ENCODE measurements at places on chromosomes 7 and 10. TPM values are rescaled to one million over a fixed set of nuclear protein-coding genes. Genes with fewer than 3 reads are reported as not detected.
A peak's percentile ranks its signal among the peaks of the same experiment; 100 is the strongest.

- no peaks in the 10 kb centered on the region for H3K27me3 ChIP-seq
- H3K4me1 ChIP-seq, result peaks cover 46% of the 10 kb centered on the region
- no peak overlapping the region for H3K4me3 ChIP-seq
- no peaks in the 10 kb centered on the region for H3K36me3 ChIP-seq
- peak overlapping the region; percentile 35 for H3K27ac ChIP-seq
Observed at GRCh38 chr10:124677749-124678556, 66.2 kb downstream of the FAM53B start.

The RBM17 gene
- 145 TPM for polyA plus RNA-seq

GRCh38 chr7:19080093-19080492, 37.3 kb downstream of the TWIST1 start:
- no peak overlapping the region for H3K27ac ChIP-seq
- H3K4me3 ChIP-seq, result no peak overlapping the region
- H3K36me3 ChIP-seq, result no peaks in the 10 kb centered on the region
- H3K27me3 ChIP-seq, result no peaks in the 10 kb centered on the region

DNA sequence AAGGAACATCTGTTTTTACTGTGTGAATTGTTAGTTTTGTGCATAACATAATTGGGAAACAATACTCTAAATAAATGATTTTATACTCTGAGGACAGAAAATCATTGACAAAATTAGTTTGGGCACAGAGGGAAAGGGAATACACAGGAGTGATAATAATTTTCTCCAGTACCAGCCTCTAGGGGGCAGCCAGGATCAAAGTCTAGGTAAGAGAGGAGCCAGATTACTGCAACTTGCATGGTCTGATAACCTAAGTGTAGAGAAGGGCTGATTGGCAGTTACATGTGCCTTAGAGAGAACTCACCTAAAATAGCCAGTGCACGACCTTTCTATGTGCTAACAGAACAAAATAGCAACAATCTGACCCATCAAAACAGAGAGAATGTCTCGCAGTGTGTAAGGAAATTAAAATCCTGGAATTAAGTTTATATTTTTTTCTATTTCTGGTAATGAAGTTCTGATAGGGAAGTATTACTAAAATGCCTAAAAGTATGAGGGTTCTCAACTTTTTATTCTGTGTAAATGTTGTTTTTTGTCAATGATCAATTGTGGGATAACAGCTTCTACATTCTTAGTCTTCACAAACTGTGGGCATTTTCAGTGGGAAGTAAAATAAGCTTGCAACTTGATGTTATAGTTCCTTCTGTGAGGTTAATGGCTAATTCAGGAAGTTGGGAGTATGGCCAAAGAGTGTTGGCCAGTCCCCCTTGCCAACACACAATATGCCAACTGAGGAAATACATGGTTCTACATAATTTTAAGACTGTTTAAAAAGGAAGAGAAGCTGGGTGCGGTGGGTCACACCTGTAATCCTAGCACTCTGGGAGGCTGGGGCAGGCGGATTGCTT, 66.4 kb downstream of the EXOC6 start:
- H3K4me3 ChIP-seq, result no peak overlapping the region
- H3K36me3 ChIP-seq, result no peaks in the 10 kb centered on the region
- peak; percentile 74 for DNase-seq
- H3K4me1 ChIP-seq, result no peaks in the 10 kb centered on the region
- H3K27me3 ChIP-seq, result no peaks in the 10 kb centered on the region

DNA sequence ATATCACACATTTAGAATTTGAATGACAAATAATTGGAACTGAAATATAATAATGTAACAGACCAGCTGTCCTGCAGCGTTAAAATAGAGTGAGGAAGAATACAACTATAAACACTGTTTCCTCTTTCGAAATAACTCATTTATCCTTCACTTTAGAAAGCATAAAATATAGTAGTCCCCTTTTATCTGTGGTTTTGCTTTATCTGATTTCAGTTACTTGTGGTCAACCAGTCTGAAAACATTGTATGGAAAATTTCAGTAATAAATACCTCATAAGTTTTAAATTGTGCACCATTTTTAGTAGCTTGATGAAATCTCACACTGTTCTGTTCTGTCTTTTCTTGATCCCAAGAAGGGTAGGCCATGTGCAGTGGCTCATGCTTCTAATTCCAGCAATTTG, 31.7 kb downstream of the POLR1F start:
- no peaks in the 10 kb centered on the region for H3K27me3 ChIP-seq
- DNase-seq, result no peak
- peaks cover 5% of the 10 kb centered on the region for H3K4me1 ChIP-seq
- H3K4me3 ChIP-seq, result no peak overlapping the region

The TRIL gene
- polyA plus RNA-seq, result 2.0 TPM

- DNase-seq, result no peak
- H3K4me1 ChIP-seq, result no peaks in the 10 kb centered on the region
- H3K36me3 ChIP-seq, result no peaks in the 10 kb centered on the region
- H3K4me3 ChIP-seq, result no peak overlapping the region
- H3K27me3 ChIP-seq, result no peaks in the 10 kb centered on the region
Observed at GRCh38 chr7:4042402-4043045, 639.6 kb upstream of the FOXK1 start.

The RASA4 gene
- 43.3 TPM for polyA plus RNA-seq

- DNase-seq, result no peak
- H3K27ac ChIP-seq, result no peak overlapping the region
- no peaks in the 10 kb centered on the region for H3K36me3 ChIP-seq
- no peak overlapping the region for H3K4me3 ChIP-seq
- no peaks in the 10 kb centered on the region for H3K27me3 ChIP-seq
- peaks cover 7% of the 10 kb centered on the region for H3K4me1 ChIP-seq
Observed at GRCh38 chr10:103763374-103764202, 91.8 kb downstream of the SH3PXD2A start.

DNA sequence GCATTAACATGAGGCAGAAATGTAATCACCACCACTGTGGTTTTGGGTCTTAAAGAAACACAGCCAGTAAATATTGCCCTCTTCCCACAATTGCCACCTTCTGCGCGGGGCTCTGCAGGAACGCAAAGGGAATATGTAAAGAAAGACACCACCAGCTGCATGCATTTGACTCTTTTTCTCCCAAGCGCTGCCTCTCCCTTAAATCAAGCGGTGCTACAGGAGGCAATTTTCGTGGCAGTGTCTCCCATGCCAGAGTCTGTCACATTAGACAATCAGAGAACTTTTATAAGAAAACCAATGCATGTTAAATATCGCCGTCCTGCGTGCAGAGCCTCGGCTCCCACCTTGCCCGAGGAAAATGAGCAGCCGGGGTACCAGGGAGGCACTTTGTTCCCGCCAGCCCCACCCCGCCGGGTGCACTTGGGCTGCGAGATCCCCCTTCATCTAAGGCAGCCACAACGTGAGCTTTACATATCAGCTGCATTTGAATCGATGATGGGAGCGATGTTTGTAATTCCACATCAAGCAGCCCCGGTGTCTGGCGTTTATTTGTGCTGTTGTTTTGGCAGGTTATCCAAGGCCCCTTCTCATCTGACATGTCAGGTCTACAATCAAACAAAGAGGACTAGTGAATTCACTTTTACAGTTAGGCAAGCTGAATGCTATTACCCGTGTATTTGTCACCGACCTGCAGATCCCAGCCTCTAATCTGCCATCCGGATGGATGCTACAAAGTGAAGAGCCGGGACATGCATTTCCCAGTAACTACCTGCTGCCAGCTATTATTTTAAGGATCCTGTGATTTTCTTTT, 72.3 kb upstream of the MGMT start:
- no peaks in the 10 kb centered on the region for H3K36me3 ChIP-seq
- DNase-seq, result no peak
- no peak overlapping the region for H3K27ac ChIP-seq
- no peaks in the 10 kb centered on the region for H3K4me1 ChIP-seq
- no peaks in the 10 kb centered on the region for H3K27me3 ChIP-seq
- H3K4me3 ChIP-seq, result no peak overlapping the region

The HTR5A gene
- 2.8 TPM for polyA plus RNA-seq

- no peak overlapping the region for H3K4me3 ChIP-seq
- H3K27me3 ChIP-seq, result no peaks in the 10 kb centered on the region
- peaks cover 8% of the 10 kb centered on the region for H3K4me1 ChIP-seq
- no peak overlapping the region for H3K27ac ChIP-seq
Observed at GRCh38 chr10:69392481-69393000, 24.2 kb downstream of the TACR2 start.

The PHYHIPL gene
- 78.0 TPM for polyA plus RNA-seq

- H3K27ac ChIP-seq, result no peak overlapping the region
- no peak for DNase-seq
- no peaks in the 10 kb centered on the region for H3K36me3 ChIP-seq
- H3K27me3 ChIP-seq, result no peaks in the 10 kb centered on the region
- no peaks in the 10 kb centered on the region for H3K4me1 ChIP-seq
Observed at GRCh38 chr7:104241538-104242209, 33.9 kb upstream of the ORC5 start.

DNA sequence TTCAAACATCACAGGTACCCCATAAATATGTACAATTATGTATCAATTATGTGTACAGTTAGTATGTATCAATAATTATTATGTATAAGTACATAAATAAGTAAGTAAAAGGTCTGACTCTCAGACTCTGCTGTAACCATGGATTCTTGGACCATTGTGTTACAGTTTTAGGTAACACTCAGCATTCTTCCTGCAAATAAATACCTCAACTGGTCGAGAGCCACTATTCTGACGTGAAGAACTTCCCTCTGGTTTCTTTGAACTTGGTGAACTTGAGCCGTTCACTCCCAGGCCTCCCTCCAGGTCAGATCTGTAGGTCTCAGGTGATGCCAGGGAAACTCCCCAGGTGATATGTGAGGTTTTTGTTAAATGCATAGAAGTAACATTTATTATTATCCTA, 191.8 kb upstream of the PLXNA4 start:
- H3K36me3 ChIP-seq, result no peaks in the 10 kb centered on the region
- H3K4me3 ChIP-seq, result no peak overlapping the region
- DNase-seq, result no peak
- no peaks in the 10 kb centered on the region for H3K4me1 ChIP-seq
- H3K27ac ChIP-seq, result no peak overlapping the region

The CUL1 gene
- 206 TPM for polyA plus RNA-seq

- H3K27ac ChIP-seq, result no peak overlapping the region
- no peak overlapping the region for H3K4me3 ChIP-seq
- no peaks in the 10 kb centered on the region for H3K27me3 ChIP-seq
- DNase-seq, result no peak
- H3K4me1 ChIP-seq, result no peaks in the 10 kb centered on the region
- no peaks in the 10 kb centered on the region for H3K36me3 ChIP-seq
Observed at GRCh38 chr7:137577184-137577583, 233.7 kb upstream of the PTN start.

All from testis (tissue), 5 donors.